ENCODE measurements at places on chromosomes 13 and 19. TPM values are rescaled to one million over a fixed set of nuclear protein-coding genes. Genes with fewer than 3 reads are reported as not detected.
A peak's percentile ranks its signal among the peaks of the same experiment; 100 is the strongest.

- no peaks in the 10 kb centered on the region for H3K36me3 ChIP-seq
- DNase-seq, result no peak
- H3K4me1 ChIP-seq, result peaks cover 2% of the 10 kb centered on the region
These were observed 128.2 kb upstream of the OBI1 start for GRCh38 chr13:78787190-78787589.

GRCh38 chr13:113540523-113540922, 44.0 kb upstream of the TFDP1 start:
- no peak overlapping the region for H3K27ac ChIP-seq
- H3K4me1 ChIP-seq, result no peaks in the 10 kb centered on the region
- no peak overlapping the region for H3K4me3 ChIP-seq
- no peaks in the 10 kb centered on the region for H3K27me3 ChIP-seq
- DNase-seq, result no peak

DNA sequence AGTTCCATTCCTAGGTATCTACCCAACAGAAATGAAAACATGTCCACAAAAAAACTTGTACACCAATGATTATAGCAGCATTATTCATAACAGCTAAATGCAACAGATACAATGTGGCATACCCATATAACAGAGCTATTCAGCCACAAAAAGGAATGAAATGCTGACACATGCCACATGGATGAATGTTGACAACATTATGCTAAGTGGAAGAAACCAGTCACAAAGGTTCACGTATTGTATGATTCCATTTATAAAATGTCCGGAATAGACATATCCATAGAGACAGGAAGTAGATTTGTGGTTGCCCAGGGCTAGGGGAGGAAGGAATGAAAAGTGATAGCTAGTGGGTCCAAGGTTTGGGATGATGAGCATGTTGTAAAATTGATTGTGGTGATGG, 10.8 kb downstream of the CRYL1 start:
- H3K27ac ChIP-seq, result no peak overlapping the region
- DNase-seq, result no peak
- H3K4me1 ChIP-seq, result no peaks in the 10 kb centered on the region

GRCh38 chr13:44425815-44426078, 52.1 kb downstream of the SERP2 start:
- H3K36me3 ChIP-seq, result no peaks in the 10 kb centered on the region
- no peaks in the 10 kb centered on the region for H3K4me1 ChIP-seq
- no peak overlapping the region for H3K4me3 ChIP-seq
- peaks cover 19% of the 10 kb centered on the region for H3K27me3 ChIP-seq

DNA sequence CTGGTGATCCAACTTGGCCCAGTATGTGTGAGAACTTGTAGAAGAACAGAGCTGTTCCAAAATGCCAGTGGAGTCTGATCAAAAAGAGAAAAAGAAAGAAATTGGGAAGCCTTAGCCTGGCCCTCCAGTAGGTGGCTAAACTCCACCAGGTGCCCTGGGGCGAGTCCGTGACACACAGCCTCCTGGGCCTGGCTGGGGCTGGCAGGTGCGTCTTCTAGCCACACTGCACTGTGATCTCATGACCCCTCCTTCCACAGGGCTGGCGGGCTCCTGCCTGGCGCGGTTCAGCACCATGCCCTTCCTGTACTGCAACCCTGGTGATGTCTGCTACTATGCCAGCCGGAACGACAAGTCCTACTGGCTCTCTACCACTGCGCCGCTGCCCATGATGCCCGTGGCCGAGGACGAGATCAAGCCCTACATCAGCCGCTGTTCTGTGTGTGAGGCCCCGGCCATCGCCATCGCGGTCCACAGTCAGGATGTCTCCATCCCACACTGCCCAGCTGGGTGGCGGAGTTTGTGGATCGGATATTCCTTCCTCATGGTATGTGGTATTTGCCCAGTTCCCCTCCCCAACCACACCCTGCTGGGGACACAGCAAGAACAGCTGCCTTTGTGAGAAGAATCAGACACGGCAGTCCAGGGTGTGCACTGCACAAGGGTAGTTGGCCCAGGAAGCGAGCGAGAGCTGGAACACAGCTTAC, 53.7 kb downstream of the RAB20 start:
- no peak overlapping the region for H3K4me3 ChIP-seq
- no peak overlapping the region for H3K27ac ChIP-seq
- H3K27me3 ChIP-seq, result peaks cover 2% of the 10 kb centered on the region
- no peaks in the 10 kb centered on the region for H3K36me3 ChIP-seq
- no peaks in the 10 kb centered on the region for H3K4me1 ChIP-seq

- no peaks in the 10 kb centered on the region for H3K4me1 ChIP-seq
- H3K27me3 ChIP-seq, result no peaks in the 10 kb centered on the region
- no peaks in the 10 kb centered on the region for H3K36me3 ChIP-seq
- DNase-seq, result no peak
- no peak overlapping the region for H3K4me3 ChIP-seq
These were observed 230.5 kb downstream of the FGF9 start for GRCh38 chr13:21901336-21901735.

DNA sequence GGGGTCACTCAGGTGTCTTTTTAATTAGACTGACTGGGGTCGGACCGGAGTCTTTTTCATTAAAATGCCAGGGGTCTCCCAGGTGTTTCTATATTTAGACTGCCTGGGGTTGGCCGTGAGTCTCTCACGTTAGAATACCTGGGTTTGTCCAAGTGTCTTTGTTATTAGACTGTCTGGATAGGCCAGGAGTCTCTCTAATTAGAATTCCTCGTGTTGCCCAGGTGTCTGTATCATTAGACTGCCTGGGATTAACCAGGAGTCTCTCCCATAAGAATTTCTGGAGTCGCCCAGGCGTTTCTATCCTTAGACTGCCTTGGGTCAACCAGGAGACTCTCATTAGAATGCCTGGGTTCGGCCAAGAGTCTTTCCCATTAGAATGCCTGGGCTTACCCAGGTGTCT, 1445.7 kb downstream of the UQCRFS1 start:
- no peak for DNase-seq
- no peaks in the 10 kb centered on the region for H3K36me3 ChIP-seq
- no peaks in the 10 kb centered on the region for H3K27me3 ChIP-seq
- H3K27ac ChIP-seq, result no peak overlapping the region
- H3K4me3 ChIP-seq, result no peak overlapping the region
- no peaks in the 10 kb centered on the region for H3K4me1 ChIP-seq

- DNase-seq, result no peak
- H3K27me3 ChIP-seq, result no peaks in the 10 kb centered on the region
- H3K36me3 ChIP-seq, result peaks cover 62% of the 10 kb centered on the region
- peak overlapping the region; percentile 67 for H3K27ac ChIP-seq
These were observed 1.6 kb downstream of the CCDC97 start for GRCh38 chr19:41311613-41312012.

CEACAM1 gene
- total RNA-seq, result 7.1 TPM

SIGLEC8 gene
- total RNA-seq, result 0.18 TPM

FGF22 gene
- not detected for total RNA-seq
